WERI-Rb-1 (cell line): ENCODE measurements at places on chromosomes 1 and 21.

- DNase-seq = peak; percentile 9
These were observed 588 bp downstream of the NEXN start for GRCh38 chr1:77888781-77889642.

DNA sequence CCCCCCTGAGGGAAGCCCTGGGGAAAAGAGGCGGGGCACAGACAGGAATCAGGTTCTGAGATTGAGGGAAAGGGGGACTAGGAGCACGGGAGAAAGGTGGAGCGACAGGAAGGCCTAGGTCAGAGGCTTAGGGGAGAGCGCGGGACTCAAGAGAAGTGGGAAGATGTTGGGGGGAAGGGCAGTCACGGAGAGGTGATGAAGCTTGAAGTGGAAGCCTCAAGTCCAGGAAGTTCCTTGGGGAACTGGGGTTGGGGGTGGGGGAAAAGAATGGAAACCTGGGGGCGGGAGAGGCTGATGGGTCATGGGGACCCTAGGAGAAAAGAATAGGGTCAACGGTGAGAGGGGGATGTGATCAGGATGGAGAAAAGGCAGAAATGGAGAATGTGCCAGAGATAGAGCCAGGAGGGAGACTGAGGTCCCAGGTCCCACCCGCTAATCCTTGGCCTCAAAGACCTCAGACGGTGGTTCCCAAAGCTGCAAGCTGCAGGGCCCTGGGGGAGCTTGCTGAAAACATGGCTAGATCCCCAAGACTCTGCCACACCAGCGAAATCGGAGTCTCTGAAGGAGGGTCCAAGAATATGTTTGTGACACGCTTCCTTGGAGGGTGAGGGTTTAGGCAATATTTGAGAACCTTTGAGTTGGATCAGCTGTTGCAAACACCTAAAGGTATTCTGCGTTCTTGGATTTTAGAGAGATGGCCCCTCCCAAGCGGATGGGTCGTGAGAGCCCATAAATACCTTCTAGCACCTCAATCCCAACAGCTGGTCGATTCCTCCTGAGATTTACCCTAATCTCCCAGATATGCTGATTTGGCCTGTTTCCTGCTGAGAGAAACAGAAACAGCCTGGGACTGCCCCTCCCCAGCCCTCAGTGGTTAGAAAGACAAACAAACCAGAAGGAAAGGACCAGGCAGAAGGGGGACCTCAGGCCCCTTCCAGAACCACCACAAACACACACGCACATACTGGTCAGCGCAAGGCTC lies 3.6 kb downstream of the C1orf232 start:
- peak; percentile 51 for DNase-seq

- DNase-seq = no peak
These were observed 7.3 kb downstream of the UAP1 start for GRCh38 chr1:162568802-162569201.

- no peak for DNase-seq
These were observed 41.0 kb downstream of the BRINP3 start for GRCh38 chr1:190436615-190437014.

DNA sequence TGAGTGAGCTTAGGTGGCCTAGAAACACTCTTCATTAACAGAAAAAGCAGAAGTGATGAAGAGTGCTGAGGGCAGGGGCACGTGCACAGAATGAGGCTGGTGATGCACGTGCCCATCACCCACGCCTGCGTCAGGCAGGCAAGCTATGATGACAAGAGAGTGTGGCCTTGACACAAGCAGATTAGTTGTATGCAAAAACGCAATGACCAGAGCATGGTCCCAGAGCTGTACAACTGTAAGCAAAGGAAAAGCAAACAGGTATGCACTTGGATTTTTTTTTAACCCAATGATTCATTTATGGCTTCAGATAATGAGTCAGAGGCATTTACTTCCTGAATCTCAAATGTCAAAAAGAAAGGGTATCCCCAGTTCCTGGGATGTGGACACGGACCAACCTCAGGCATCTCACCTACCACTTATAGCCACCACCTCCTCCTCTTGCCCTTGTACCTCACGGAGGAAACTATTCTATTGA lies 9.1 kb upstream of the TMEM61 start:
- DNase-seq = no peak
